ENCODE measurements at places on chromosomes 6 and 20.

DNA sequence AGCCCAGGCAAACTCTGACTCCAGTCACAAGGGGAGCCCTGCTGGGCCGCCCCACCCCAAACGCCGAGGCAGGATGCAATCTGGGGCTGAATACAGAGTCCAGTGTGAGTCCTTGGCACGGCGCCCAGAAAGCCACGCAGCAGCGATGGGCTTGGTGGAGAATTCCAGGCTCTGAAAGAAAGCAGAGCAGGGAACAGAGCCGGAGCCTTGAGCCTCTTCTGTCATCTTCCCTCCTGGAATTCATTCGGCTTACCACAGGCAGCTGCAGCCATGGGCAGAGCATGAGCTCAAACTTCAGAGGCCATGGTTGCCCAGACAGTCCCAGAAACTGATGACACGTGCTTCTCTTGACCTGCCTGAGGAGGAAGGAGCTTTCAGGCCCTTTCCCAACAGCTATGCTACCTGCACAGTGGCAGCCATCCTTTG is 441.1 kb upstream of the JARID2 start:
- no peak for DNase-seq

GRCh38 chr6:109348226-109348625 is 34.0 kb downstream of the CD164 start:
- DNase-seq = no peak

- DNase-seq = no peak
These were observed 48.7 kb upstream of the BMP2 start for GRCh38 chr20:6718662-6719368.

DNA sequence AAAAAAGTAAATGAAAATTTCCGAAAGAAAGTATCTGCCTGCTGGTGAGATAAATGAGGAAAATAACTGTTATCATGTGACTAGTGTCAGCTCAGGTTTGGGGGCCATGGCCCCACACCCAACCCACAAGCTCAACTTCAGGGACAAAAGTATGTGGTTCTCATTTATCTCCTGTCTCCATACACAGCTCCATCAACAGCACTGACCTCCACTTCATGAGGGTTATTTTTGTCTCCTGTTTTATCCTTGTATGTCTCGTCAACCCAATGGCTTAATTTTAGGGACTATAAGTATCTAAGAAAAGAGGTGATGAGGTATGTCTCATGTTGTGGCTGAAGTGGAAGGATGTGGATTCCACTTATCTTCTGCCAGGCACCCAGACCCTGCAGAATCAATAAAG is 271.6 kb upstream of the RIN2 start:
- no peak for DNase-seq

DNA sequence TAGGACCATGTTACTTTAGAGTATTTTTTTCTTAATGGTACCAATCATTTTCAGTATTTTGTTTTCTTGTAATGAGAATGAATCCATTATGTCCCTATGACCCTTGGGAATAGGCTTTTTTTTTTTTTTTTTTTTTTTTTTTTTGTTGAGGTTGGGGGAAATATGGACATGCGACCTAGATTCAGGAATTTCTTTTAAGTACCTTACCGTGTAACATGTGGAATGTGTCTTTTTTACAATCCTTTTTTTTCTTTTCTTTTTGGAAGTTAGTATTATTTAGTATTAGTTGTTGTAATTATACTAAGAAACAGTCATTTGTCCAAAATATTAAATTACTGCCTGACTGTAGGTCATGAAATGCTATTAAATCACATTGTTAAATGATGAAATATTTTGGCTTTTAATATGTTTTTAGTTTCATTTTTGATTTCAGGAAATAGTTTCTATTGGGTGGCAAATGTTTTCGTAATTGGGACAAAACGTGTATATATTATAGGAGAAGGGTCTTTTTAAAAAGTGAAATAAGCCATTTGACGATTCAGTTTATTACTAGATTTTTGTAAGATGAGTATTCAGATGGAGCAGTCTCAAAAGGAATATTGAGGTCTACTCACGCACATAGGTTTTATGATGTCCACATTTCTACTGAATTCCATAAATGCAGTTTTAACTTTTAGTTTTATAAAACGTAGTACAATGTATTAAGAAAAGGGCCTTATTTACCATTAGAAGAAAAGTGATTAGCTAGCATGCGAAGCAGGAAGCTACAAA is 4.9 kb downstream of the ARID1B start:
- DNase-seq = no peak

DNA sequence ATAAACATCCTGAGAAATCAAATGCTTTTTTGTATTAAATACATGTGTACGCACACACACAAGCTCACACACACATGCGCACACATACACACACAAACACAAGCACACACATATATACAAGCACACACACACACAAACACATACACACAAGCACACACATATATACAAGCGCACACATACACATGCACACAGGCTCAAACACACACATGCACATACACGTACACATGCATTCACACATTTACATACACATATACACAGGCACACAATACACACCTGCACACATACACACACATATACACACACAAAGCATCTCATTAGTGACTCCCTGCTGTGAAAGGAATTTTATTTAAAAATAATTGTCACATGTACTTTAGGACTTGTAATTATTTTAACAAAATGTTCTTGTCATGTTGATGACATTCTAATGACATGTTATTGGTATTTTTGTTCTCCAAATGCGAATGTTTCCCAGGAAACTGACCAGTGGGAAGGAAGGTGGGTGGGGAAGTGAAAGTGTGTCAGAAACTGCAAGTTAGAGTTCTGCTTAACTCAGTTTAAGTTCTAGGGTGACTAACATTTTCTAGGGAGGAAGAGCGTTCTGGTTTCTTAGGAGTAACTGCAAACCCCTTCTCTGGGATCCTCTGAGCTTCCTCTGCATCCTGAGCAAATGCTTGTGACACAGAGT is 113.9 kb upstream of the ZNF217 start:
- peak; percentile 53 for DNase-seq

GRCh38 chr6:12028213-12028612 is 16.1 kb downstream of the HIVEP1 start:
- no peak for DNase-seq

GRCh38 chr6:113315879-113316278 is 541.3 kb upstream of the MARCKS start:
- no peak for DNase-seq

DNA sequence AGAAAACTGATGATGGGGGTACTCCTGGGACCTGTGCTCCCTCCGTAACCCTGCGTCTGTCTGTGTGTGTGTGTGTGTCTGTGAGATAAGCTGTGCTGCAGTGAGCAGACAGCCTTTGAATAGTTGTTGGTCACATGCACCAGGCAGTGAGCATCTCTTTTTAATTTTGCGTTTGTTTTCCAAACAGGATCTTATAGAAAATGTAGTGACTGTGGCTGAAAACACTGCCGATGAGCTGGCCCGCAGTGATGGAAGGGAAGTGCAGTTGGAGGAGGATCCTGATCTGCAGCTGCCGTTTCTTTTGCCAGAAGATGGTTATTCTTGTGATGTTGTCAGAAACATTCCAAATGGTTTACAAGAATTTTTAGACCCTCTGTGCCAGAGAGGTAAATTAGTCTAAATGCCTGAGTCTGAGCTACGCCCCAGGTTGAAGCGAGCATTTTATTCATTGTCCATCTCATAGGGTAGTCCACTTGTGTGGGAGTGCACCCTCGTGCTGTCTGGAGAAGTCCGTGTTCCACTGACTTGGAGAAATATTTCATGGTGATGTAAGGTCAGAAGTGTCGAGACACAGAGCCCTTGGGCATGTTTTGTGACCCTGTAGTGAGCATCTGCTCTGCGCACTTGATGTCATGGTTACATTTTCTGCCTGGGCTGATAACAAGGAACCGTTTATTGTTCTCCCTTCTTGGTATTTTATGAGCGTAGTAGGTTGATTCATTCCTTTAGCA is 78.8 kb upstream of the KIF25 start:
- no peak for DNase-seq

GRCh38 chr6:100460650-100461204 is 4.0 kb downstream of the SIM1 start:
- no peak for DNase-seq

GRCh38 chr20:20084296-20084752 is 32.0 kb downstream of the CFAP61 start:
- DNase-seq = no peak

- no peak for DNase-seq
These were observed 249.1 kb downstream of the TBC1D7 start for GRCh38 chr6:13079096-13079723.

GRCh38 chr20:4272225-4272624 is 256.9 kb upstream of the RNF24 start:
- DNase-seq = no peak

- no peak for DNase-seq
These were observed 25.0 kb downstream of the ARMC2 start for GRCh38 chr6:108873251-108873650.

DNA sequence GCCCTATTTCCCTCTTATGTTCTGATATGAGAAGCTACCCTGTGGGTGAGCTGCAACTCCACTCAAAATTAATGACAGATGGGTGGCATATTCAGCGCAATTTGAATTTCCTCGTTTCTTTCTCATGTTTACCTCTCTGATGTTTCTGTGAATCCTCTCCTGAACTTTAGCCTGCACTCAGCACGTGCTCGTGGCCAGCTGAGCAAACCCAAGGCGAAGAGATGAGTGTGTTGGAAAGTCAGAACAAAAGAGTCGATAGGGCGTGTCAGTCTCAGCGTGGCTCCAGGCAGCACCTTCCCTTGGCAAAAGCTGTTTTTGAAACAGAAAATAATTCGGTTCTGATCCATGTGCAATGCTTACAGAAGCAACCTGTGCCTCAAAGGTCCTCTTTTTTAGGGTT is 226.1 kb upstream of the GMDS start:
- DNase-seq = no peak

- DNase-seq = no peak
These were observed 21.2 kb downstream of the TFAP2A start for GRCh38 chr6:10393544-10394225.

DNA sequence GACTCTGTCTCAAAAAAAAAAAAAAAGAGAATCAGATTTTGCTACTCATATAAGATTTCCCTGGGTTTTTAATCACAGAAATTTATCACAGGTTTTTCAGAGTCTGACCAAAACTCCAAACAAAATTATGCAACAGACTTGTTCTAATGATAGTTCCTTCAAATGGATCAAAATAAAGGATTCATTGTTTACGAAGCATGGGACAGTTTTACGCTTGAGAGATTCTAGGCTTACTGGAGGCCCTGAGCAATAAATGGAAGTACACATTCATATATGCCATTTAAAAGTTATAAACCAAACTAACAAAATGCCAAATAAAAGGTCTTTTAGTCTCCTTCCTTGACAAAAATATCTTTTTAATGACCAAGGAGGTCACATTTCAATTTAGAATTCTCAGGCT is 245.1 kb upstream of the KCNQ5 start:
- DNase-seq = no peak

- DNase-seq = no peak
These were observed 112.2 kb upstream of the PDE7B start for GRCh38 chr6:135739288-135739687.

GRCh38 chr6:169913096-169913638 is 161.7 kb downstream of the ERMARD start:
- no peak for DNase-seq

DNA sequence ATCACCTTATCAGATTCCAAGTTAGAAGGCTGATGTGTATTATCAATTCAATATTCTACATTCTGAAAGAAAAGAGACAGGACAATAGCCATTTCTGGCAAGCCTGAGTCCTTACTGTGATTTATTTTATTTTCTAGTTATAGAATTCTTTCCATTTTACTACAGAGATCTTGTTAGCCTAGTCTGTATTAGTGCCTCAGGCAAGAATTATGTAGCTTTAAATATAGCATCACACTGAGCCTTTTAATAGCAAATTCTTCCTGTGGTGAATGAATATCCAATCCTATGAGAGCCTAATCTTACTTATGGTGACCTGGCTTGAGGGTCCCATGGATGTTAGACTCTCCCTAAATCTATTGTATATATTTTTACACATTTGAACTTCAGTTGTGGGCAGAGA is 732.8 kb upstream of the CITED2 start:
- DNase-seq = no peak

DNA sequence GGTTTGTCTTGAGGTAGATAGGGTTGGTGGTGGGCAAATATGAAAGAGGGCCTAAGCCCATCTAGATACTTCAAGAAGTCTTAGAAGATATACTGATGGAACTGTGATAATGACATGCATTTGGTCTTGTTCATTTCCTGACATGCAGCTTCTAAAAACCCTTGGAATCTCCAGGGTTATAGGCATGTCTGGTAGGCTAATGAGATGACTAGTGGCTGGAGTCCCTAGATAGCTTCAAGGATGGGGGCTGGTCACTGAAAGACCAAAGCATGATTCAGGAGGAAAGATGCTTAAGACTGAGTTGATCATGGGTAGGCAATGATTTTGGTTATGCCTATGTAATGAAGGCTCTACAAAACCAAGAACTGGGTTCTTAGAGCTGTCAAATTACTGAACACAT is 217.9 kb upstream of the MOCS1 start:
- no peak for DNase-seq

DNA sequence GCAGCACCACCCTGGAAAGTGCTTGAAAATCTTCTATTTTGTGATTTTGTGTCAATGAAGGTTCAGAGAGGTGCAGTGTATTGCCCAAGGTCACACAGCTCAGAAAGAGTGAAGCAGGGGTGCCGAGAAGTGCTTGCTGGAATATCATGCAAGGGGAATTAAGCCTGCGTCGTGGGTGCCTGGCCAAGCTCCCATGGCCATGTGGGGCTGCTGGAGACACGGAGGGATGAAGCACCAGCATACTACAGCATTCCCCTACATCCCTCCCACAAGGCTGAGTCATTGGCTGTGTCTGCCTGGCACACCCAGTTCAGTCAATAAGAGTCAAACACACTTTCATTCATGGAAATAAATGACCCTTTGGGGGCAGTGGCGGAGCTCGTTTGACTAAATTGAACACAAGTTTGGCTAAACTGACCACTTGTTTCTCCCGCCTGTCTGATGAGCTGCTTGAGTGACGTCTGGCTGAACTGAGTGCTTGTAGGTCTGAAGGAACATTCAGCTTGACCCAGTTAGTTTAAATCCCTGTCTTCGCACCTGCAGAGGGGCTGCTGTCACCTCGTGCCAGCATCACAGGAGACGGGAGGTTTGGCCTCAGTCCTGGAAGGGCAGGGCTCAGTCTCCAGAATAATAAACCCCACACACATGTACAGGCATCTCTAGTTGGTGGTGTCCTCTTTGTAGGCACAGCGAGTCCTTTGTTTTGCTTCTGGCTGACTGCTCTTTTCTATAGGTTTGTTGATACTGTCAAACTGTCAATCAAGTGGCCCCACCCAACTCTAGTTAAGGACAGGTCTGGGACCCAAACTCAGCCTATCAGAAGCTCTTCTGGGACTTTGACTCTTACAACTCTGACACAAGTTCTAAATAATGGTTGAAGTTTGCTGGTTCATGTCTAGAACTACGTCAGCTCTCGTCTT is 8.4 kb upstream of the TGM2 start:
- peak; percentile 5 for DNase-seq

GRCh38 chr6:36296240-36296639 is 26.4 kb downstream of the PNPLA1 start:
- no peak for DNase-seq

GRCh38 chr6:22779062-22779461 is 209.7 kb downstream of the HDGFL1 start:
- DNase-seq = no peak

- no peak for DNase-seq
These were observed 53.1 kb upstream of the SLC32A1 start for GRCh38 chr20:38671186-38671585.

All from bone marrow (tissue), 2 donors.